ENCODE measurements at places on chromosomes 3 and 15.

DNA sequence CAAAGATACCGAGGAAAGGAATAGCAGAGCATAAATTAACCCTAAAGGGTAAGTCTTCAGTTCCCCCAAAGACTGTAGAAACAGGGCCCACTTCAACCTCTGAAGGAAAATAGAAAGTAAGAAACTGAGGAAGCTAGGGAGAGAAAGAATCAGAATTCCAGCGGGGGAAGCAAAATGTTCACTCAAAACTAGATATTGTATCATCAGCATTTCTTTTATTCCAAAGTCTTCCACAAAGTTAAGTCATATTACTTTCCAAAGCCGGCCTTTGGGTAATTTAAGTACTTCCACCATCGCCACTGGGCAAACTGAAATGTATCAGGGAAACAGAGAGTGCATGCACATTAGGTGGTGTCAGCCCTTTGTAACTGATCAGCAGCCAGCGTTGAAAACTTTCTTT is 88.3 kb downstream of the RSL24D1 start:
- no peak for DNase-seq

GRCh38 chr3:34202975-34203374 is 404.5 kb downstream of the PDCD6IP start:
- no peak for DNase-seq

GRCh38 chr15:98689431-98689861 is 41.1 kb downstream of the IGF1R start:
- no peak for DNase-seq

DNA sequence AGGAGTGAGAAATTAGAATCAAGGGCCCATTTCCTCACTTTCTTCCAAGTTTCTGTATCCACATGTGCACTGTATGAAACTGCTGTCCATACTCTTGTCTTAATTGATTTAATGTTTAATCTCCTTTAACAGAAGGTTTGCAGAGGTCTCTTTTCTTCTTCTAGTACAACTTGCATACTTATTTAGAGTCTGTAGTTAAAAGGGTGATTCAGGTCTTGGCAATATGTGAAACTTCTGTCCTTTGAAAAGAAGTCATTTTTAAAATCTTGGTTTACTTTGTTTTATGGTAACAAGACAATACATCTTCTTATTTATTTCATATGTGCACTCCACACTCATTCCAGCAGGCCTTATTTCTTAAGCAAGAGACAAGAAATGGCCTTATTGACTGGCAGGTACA is 25.8 kb downstream of the TMEM45A start:
- no peak for DNase-seq

DNA sequence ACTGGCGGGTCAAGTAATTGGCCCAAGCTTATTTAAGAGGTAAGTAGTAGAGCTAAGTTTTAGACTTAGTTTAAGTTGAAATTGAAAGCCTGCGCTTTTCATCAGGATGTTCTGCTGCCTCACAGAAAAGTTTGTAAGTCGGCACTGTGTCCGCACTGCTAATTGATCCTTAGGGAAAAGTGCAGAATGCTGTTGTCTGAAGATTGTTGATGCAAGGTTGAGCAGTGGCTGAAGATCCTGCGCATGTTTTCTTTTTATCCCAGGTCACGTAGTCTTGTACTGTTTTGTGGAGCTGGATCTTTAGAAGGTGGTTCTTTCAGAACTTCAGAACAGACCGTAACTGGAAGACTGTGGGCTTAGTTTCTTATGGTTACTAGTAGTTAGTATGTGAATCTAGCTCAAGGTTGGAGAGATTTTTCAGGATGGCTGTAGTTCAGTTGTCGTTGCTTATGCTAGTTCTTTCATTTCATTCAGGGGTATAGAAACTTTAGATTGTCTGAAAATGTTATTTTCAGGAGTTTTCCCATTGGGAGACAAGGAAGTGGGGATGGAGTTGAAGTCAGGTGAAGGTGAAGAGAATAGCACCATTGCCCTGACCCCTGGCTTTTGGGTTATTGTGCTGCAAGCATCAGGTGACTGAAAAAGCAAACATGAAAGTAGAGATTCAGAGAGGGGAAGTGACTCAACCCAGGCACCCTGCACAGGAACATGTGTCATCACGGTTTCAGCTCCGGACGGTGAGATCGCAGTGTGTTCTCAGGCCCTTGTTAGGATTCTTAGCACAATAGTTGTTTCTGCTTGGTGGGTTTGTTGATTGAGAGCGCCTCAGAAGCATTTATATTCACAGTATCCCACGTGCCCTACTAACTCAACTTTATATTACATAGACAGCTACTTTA is 32.8 kb downstream of the AKAP13 start:
- no peak for DNase-seq

DNA sequence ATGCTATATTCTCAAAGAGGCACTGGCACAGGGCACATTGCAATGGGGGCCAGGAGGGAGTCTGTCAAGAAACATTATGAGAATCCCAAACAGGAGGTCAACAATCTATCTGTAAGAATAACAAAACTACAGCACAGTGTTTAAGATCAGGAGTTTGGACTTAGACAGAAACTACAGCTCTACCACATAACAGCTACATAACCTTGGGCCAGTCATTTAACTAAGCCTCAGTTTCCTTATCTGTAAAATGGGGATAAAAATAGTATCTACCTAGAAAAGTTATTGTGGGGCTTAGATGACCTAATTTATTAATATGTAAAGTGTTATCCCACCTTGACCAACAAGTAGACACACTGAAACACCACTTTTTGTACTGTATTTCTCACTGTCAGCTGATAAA is 9.9 kb downstream of the B4GALT4 start:
- no peak for DNase-seq

DNA sequence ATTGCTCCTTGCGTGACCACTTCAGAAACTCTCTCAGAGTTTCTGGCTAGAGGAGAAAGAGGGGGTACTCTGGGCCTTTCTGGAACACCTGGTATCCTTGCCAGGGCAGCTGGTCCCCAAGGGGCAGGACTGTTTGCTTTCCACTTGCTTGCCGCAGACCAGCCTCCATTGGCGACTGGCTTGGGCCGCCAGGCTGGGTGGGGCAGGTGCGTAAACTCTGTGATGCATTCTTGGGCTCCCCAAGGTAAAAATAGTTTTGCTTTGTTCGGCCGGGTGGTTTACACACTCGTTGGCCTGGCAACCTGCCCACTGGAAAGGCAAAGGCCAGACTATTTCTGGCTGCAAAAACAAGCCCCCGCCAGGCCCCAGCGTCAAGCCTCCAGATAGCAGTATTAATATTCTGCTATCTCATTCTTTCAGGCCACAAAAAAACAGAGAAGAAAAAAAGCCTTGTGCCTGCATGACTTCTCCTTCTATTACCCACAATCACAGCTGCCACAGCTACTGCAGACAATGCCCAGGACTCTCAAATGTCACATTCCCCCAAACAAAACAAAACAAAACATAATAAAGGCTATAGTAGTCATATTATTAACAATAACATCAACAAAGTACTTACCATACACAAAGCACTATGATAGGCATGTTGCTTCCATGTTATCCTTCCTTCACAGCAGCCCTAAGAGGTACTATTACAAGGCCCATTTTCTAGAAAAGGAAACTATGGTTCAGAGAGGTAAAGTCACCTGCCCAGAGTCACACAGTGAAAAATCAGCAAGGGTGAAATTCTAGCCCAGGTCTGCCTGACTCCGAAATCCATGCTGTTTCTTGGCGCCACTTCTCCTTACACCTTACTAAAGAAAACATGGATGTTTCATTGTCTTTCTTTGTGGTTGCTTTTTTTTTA is 14.0 kb upstream of the SSUH2 start:
- DNase-seq, result no peak

GRCh38 chr15:73844356-73844755 is 29.0 kb upstream of the TBC1D21 start:
- no peak for DNase-seq

GRCh38 chr3:141754032-141754431 is 9.2 kb upstream of the GRK7 start:
- no peak for DNase-seq

DNA sequence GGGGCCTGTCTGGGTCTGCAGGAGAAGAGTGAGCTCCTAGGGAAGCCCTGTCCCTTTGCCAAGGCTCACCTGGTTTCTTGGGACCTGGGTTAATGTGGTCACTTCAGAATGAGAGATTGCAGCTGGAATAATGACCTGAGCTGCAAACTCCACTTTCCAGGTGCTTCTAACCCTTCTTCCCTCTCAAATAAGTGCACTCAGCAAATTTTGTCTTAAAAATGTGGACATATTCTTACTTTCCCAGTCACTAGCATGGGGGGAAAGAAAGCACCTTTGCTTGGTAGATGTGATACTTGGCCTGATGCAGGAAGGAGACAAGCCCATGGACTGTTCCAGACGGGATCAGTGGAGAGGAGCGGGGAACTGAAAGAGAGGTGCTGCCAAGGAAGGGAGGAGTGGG is 38.9 kb upstream of the CDCP1 start:
- no peak for DNase-seq

- DNase-seq, result no peak
Measured at GRCh38 chr15:101156061-101156460, 95.8 kb downstream of the CHSY1 start.

- DNase-seq, result no peak
Measured at GRCh38 chr3:128066114-128066513, 13.9 kb downstream of the SEC61A1 start.

DNA sequence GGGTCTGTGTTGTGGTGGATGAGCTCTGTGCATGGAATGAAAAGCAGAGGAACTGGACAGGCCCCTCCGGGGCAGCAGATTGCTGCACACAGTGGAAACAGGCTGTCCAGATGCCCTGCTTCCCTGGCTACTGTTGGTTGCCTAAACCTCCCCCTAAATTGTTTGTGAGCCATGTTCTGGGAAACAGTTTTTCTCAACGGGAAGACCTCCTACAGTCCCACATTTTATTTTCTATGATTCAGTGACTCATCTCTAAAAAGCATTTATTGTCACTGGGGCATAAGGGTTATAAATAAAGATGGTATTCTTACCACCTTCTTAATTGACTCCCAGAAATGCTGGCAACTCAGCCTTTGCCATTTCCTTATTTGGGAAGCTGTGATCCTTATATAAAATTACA is 20.3 kb upstream of the PTPN9 start:
- DNase-seq, result no peak

DNA sequence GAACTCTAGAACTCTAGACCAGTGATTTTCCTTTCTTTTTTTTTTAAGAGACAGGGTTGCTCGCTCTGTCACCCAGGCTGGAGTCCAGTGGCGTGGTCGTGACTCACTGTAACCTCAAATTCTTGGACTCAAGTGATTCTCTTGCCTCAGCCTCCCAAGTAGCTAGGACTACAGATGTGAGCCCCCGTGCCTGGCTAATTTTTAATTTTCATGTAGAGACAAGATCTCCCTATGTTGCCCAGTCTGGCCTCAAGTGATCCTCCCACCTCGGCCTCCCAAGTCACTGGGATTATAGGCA is 359.6 kb downstream of the SHQ1 start:
- DNase-seq, result no peak

DNA sequence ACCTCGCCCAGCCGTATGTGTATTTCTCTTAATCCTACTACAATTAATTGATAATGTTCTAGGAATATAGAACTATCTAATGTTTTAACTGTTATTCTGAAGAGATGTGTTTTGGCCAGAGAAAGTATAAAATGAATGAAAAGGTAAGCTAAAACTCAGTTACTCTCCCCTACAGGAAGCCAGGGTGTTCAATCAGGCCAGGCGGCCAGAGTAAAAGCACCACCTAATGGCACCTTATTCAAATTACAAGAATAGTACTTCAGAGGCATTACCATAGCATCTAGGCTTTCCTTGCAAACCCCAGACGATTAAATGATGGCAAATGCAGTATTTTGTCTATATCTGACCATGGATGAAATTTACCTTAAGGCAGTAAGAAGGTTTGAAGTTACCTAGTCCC is 10.4 kb downstream of the SLC12A8 start:
- DNase-seq, result no peak

GRCh38 chr3:45700570-45701073 is 11.4 kb downstream of the SACM1L start:
- DNase-seq, result no peak

DNA sequence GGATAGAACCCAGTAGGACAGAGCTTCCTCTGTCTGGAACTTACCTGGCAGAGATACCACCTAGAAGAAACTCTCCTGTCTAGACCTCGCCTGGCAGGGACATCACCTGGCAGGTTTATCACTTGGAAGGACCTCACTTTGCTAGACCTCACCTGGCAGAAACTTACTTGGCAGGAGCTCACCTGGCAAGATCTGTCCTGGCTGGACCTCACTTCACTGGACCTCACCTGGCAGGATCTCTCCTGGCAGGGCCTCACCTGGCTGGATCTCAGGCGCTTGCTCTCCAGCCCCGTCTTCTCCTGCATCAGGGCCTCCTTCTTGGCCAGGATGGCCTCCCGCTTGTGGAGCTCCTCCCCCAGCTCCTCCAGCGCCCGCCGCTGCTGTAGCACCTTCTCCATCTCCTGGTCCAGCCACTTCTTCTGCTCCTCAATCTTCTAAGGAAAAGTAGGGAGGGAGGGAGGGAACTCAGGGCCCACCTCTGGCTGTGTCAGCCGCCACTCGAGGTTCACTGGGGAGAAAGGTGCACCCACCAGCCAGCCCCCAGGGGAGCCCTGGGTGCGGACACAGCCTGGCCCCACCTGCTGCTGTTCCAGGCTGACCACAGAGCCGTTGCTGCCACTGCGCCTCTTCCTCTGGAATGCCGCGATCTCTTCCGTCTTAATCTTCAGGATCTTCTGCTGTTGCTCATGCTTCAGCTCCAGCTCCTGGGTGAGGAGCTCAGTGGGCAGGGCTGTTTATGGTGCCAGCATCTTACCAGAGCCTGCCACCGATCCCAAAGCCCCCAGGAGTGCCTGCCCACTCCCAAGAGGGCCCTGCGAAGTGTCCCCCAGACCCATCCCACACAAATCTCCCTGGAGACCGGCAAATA is 22.5 kb downstream of the KIF7 start:
- DNase-seq, result no peak

DNA sequence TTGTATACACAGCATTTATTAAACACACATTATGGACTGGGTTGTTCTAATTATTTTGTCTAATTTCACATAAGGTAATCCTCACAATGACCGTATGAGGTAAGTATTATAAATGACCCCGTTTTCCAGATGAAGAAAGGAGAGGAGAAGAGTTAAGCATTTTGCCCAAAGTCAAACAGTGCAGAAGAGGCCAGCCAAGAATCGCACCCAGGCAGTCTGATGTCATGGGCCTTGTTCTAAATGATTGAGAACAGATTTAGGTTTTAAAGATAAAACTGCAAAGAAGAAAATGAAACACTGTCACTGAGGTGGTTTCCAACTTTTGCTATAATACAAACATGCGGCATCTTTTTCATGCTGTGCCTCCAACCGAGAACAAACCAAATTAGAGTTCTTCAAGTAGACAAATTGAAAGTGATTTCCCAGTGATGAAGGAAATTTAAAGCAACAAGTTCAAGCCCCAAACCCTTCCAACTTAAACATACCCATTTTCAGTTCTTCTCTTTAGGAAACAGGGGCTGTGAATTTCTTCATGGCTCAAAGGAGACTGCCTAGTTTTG is 155.3 kb downstream of the THRB start:
- no peak for DNase-seq

- no peak for DNase-seq
Measured at GRCh38 chr3:111336511-111336910, 205.5 kb upstream of the CD96 start.

DNA sequence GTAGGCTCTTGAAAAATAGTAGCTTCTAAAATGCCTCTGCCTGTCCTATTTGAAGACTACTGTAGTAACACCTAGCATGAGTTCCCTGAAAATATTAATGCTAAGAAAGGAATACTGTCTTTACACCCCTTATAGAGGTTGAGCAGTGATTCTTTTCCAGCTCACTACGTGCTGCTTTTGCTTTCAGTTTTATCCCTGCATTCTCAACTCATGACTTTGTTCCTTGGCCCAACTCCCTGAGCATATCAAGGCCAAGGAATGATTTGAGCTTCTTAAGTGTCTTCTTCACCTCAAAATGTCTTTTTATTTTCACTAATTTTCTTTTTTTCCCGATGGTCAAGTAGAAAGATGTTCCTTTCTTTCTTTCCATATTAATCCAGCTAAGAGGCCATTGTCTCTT is 16.5 kb upstream of the P2RY13 start:
- no peak for DNase-seq

Data from cortex of kidney (tissue), 1 donor.